Glomerular endothelial cell (primary cell): ENCODE measurements at places on chromosomes 16 and 17.

- DNase-seq = no peak
Observed at GRCh38 chr17:82217120-82217529, 4.5 kb upstream of the CCDC57 start.

- DNase-seq = no peak
Observed at GRCh38 chr17:63694950-63695773, 4.8 kb downstream of the LIMD2 start.

- no peak for DNase-seq
Observed at GRCh38 chr16:52827456-52827855, 225.2 kb downstream of the CHD9NB start.

- no peak for DNase-seq
Observed at GRCh38 chr17:79948406-79948944, 87.2 kb downstream of the TBC1D16 start.

DNA sequence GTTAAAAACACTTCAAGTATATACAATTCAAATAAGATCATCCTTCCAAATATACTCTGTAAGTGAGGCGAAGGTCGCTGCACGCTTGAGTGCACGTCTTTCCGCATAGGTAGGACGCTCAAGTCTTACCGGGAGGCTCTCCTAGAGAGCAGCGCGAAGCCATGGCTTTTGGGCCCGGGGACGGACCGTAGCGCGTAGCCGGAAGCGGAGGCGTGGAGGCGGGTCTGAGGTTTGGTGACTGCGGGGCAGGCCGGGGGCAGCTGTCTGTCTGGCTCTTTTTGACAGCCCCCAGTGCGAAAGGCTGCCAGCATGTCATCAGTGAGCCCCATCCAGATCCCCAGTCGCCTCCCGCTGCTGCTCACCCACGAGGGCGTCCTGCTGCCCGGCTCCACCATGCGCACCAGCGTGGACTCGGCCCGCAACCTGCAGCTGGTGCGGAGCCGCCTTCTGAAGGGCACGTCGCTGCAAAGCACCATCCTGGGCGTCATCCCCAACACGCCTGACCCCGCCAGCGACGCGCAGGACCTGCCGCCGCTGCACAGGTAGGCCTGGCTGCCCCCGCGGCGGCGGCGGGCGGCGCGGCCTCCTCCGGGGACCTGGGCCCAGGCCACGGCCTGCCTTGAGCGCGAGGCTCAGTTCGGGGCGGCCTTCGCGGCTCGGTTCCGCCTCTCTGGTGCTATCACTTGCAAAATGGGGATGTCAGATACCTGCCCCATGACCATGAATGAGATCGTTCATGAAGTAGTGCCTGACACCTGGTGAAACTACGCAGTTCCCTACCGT is at the start of gene LONP2:
Gene LONP2, plus strand, starts transcription at position 221 of the 783 bp plus-strand sequence. Its CDS starts 89 bp downstream, at position 310.
- peak; percentile 45 for DNase-seq
